Bronchial epithelial cell (primary cell): ENCODE measurements at places on chromosomes 1 and 21. TPM values are rescaled to one million over a fixed set of nuclear protein-coding genes. Genes with fewer than 3 reads are reported as not detected.

Gene SEC16B
- total RNA-seq, result 0.26 TPM in 2 replicates

Gene PINK1
- 61.1 and 73.0 TPM in 2 replicates for total RNA-seq

Gene KRTAP19-1
- not detected in 2 replicates for total RNA-seq

Gene PLEKHN1
- 1.6 and 5.4 TPM in 2 replicates for total RNA-seq

Gene PEX10
- 30.0 and 35.7 TPM in 2 replicates for total RNA-seq

Gene PTPRC
- not detected in 2 replicates for total RNA-seq

Gene OTUD7B
- 15.3 and 19.2 TPM in 2 replicates for total RNA-seq

Gene PKLR
- total RNA-seq, result not detected in 2 replicates
